ENCODE measurements at places on chromosomes 12 and 14.
A peak's percentile ranks its signal among the peaks of the same experiment; 100 is the strongest.

GRCh38 chr12:92389466-92389865 is 243.8 kb upstream of the BTG1 start:
- no peak for DNase-seq

DNA sequence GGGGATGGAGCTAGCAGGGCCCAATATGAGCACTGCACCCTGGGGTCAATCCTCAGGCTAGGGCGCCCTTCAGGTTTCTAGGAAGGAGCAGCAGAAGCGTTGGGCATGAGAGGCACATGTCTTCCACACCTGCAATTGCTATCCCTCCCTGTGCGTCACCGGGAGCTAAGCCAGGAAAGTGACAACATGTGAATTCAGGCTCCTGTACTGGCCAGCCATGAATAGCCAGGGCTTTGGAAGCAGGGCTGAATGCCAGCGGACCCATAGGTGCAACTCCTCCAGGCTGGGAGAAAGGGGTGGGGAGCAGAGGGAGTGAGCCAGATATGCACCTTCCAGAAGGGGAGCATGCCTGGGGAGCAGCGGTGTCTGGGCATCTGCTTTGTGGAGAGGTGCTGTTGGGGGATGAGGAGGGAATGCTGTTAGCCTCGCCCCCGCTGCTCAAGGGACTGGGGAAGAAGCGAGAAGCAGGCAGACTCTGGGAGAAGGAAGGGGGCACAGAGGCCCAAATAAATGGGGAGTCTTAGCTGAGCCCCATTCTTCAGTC is 6.1 kb downstream of the HOXC5 start:
- no peak for DNase-seq

DNA sequence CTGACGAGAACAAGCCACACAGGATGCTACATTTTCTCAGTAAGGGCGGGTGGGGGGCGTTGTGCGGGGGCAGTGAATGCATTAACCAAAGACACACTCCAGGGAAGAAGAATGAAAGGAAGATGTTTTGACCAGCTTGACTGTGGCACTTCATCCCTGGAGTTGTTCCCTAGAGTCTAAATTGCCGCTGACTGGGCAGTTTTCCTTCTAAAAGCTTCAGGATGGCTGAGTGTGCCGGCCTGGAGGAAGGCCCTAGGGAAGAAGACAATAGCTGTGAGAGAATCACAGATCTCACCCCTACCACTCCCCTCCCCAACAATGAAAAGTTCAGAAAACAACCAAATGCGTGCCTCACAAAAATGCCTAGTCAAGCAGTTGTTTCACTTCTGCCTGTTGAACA is 67.2 kb downstream of the NKX2-1 start:
- DNase-seq: no peak

- no peak for DNase-seq
Measured at GRCh38 chr12:96258104-96258961, 64.2 kb downstream of the ELK3 start.

- DNase-seq: no peak
Measured at GRCh38 chr12:98295681-98296080, 219.7 kb upstream of the TMPO start.

- DNase-seq: no peak
Measured at GRCh38 chr14:81766321-81766915, 232.8 kb upstream of the SEL1L start.

GRCh38 chr12:61934564-61934963 is 325.6 kb upstream of the USP15 start:
- no peak for DNase-seq

DNA sequence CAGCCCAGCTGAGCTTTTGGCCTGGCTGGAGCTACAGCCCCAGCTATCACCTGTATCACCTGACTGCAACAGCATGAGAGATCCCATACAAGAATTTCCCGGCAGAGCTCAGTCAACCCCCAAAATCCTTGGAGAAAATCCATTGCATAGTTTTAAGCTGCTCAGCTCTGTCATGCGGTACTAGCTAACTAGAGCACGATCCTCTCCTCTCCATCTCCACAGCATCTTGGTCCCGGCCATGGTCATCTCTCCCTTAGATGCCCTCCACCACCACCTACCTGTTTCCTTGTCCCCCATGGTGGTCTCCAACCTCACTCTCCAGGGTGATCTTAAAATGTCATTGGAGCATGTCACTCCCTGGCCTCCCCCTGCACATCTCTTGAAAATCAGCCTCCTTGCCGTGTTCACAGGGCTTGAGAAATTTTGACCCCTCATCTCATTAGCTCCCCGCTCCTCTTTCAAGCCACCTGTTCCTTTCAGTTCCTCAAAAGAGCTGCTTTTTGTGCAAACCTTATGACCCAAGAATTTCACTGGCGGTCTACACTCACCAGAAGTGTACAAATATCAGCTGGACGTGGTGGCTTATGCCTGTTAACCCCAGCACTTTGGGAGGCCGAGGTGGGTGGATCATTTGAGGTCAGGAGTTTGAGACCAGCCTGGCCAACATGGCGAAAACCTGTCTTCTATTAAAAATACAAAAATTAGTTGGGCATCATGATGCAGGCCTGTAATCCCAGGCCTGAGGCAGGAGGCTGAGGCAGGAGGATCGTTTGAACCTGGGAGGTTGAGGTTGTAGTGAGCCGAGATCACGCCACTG is 8.1 kb upstream of the CLMN start:
- no peak for DNase-seq

DNA sequence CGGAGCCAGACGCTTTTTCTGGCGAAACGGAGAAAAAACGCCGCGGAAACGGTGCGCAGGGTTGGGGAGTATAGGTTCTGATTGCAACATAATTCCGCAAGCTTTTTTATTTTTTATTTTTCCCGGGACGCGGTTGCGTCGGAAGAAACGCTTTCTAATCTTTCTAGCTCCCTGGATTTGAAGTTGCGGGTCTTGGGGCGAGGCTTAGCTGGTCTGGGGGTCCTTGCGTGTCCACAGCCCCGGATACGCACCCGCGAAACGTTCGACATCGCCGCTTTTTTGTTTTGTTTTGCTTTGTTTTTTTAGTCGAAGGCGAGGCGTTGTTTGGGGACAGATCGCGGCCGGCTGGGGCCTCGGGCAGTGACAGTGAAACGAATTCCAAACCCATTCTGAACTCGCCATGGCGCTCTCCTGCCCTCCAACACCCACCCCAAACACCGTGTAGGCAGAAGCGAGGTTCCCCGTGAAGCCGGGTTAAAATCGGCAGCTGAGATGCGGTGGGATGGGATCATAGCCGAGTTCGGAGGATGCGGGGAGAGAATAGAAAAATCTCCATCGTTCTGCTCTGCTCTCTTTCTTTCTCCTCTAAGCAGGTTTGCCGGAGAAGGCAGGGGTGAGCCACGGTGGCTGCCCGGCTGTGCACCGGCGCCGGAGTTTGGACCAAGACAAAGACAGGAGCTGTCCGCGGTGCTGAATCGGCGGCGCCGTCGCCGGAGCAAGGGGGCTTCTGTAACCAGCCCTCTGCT is 8.1 kb upstream of the LHX5 start:
- DNase-seq: peak; percentile 16

Data from stimulated activated CD4-positive, alpha-beta T cell treated with anti-CD3 and anti-CD28 coated beads, Interleukin-1b, Interleukin-23, amount 100 ng/mL, for 4 hours (primary cell).